Cardiac muscle cell (in vitro differentiated cells and primary cell): ENCODE measurements at places on chromosomes 5 and 9.

DNA sequence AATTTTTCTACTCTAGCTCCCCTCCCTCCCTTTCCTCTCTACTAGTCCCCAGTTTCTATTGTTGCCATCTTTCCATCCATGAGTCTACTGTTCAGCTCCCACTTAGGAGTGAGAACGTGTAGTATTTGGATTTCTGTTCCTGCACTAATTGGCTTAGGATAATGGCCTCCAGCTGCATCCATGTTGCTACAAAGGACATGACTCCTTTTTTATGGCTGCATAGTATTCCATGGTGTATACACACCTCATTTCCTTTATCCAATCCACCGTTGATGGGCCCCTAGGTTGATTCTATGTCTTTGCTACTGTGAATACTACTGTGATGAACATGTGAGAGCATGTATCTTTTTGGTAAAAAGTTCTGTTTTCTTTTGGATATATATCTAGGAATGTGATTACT lies 138.9 kb upstream of the MSX2 start:
- H3K36me3 ChIP-seq: no peaks in the 10 kb centered on the region
- no peak overlapping the region for H3K4me3 ChIP-seq
- H3K4me1 ChIP-seq: no peaks in the 10 kb centered on the region
- H3K27ac ChIP-seq: no peak overlapping the region
- H3K27me3 ChIP-seq: no peaks in the 10 kb centered on the region

- H3K27ac ChIP-seq: no peak overlapping the region
- H3K27me3 ChIP-seq: no peaks in the 10 kb centered on the region
- H3K4me1 ChIP-seq: no peaks in the 10 kb centered on the region
- H3K4me3 ChIP-seq: no peak overlapping the region
Measured at GRCh38 chr9:27683181-27683580, 109.9 kb upstream of the C9orf72 start.

DNA sequence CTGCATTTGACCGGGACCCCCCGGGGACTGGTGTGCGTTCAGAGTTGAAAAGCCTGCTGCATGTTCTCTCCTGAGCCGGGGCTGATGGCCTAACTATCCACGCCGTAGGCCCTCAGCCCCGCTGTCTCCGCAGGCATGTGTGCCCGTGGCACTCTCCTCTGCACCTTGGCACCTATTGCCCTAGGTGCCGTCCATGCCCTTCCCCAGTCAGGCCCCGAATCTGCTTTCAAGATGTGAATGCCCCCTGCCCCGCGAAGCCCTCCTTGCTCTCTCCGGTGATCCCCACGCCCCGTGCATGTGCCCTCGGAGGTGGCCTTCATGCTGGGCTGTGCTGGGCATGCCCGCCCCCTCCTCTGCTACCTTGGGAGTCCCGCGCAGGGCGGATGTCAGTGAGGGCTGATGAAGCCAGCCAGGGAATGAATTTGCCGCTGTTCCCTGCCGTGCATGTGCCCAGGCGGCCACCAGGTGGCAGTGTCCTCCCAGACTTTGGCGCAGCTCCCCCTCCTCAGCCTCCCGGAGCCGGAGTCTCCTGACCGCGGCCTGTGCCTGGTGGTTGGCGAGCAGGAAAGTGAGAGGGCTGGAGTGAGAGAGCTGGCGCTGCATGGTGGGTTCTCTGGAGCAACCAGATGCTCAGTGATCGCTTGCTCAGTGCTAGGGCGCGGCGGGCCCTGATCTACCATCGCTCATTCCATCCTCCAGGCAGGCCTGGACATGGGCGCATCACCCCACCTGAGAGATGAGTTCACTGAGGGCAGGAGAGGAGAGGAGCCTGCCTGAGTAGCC lies 112.9 kb upstream of the LMX1B start:
- no peak overlapping the region for H3K27ac ChIP-seq
- peak; percentile 90 for DNase-seq
- H3K4me3 ChIP-seq: no peak overlapping the region
- peaks cover 3% of the 10 kb centered on the region for H3K4me1 ChIP-seq
- H3K36me3 ChIP-seq: no peaks in the 10 kb centered on the region
- peaks cover 14% of the 10 kb centered on the region for H3K27me3 ChIP-seq

DNA sequence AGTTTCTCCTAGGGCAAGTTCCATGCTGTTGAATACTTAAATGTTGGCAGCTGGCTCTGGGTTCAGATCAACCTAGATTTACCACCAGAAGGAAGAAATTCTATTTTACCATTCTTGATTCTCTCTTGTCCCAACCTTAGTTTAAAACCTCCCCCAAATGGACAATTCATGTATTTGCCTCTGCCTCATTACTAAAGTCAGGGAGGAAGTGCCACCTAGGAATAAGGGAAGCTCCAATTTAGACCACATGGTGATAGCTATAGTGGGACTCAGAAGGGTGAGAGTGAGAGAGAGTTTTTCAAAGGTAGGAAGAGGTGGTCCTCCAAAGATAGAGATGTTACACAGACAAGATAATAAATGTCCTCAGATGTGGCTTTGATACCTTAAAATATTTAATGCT lies 53.4 kb upstream of the PAM start:
- no peaks in the 10 kb centered on the region for H3K36me3 ChIP-seq
- no peaks in the 10 kb centered on the region for H3K27me3 ChIP-seq
- no peak overlapping the region for H3K27ac ChIP-seq
- no peak overlapping the region for H3K4me3 ChIP-seq
- H3K4me1 ChIP-seq: no peaks in the 10 kb centered on the region

DNA sequence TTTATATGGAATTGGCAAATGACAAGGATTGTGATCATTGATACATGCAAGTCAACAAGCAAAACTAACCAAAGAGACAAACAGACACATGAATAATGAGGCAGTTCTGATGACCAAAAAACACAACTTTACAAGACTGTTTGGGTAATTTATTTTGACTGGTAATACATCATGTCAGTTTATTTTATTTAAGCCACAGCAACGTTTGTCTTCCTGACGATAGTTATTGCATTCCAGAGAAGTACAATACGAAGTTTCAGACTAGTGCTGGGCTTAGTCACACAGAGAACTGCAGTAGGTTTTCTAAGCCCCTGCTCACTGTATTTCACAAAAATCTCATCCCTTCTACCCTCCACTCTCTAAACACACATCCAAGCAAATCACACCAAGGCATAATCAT lies 514.2 kb downstream of the RAB3C start:
- no peak overlapping the region for H3K27ac ChIP-seq
- H3K4me3 ChIP-seq: no peak overlapping the region
- no peaks in the 10 kb centered on the region for H3K4me1 ChIP-seq
- no peaks in the 10 kb centered on the region for H3K27me3 ChIP-seq

DNA sequence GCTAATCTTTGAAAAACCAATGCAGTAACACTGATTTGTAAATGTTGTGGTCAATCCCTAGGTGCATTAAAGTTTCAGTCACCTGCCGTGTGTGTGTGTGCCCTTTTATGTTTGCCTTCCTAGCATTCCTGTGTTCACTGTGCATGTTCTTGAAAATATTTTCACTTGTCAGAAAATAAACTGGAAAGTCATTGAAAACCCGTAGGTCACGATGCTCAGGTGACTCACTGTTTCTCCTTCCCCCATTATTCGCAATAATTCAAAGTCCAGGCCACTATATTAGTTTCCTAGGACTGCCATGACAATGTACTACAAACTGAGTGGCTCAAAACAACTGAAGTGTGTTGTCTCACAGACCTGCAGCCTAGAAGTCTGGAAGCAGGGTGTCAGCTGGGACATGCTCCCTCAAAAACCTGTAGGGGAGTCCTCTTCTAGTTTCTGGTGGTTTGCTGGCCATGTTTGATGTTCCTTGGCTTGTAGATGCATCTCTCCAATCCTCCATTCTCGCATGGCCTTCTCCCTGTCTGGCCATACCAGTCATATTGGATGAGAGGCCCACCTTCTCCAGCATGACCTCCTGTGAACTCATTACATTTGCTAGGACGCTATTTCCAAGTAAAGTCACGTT lies 29.3 kb downstream of the MARVELD2 start:
- no peak overlapping the region for H3K27ac ChIP-seq
- H3K4me1 ChIP-seq: no peaks in the 10 kb centered on the region
- no peaks in the 10 kb centered on the region for H3K27me3 ChIP-seq
- no peak overlapping the region for H3K4me3 ChIP-seq
- no peak for DNase-seq
- H3K36me3 ChIP-seq: no peaks in the 10 kb centered on the region

DNA sequence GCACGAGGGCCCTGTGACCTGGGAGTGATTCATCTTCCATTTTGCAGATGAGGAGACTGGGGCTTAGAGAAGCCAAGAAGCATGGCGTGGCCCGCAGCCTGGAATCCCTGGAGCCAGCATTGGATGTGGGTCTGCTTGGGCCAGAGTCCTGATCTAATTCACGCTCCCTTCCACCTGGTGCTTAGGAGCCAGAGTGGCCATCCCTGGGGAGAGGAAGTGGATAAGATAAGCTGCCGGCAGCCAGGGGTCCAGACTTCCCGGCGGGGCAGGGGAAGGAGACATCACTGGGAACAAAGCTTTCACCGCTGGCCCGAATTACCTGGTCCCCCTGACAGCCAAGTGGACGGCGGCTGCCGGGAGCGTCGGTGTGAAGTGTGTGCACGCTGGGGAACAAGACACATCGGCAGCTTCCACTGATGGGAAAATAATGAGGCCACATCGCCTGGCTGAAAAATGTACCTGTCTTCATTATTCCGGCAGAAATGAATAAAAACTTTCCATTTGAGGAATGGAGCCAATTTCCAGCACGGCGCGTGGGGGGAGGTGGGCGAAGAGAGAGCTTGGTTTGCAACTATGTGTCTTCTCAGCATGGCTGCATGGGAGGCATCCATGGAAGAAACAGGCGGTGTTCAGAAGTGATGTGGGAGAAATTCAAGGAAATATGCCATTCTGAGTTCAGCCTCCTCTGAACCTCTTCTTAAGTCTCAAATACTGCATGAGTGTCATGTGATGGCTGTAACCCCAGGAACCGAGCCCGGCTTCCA lies 78.5 kb downstream of the OLFM1 start:
- no peak for DNase-seq
- H3K27ac ChIP-seq: no peak overlapping the region
- no peaks in the 10 kb centered on the region for H3K4me1 ChIP-seq
- H3K36me3 ChIP-seq: no peaks in the 10 kb centered on the region
- no peaks in the 10 kb centered on the region for H3K27me3 ChIP-seq

GRCh38 chr5:32207355-32207634 lies 33.2 kb upstream of the GOLPH3 start:
- no peak for DNase-seq
- no peaks in the 10 kb centered on the region for H3K27me3 ChIP-seq
- no peaks in the 10 kb centered on the region for H3K4me1 ChIP-seq
